Cardiac atrium fibroblast (primary cell): ENCODE measurements at places on chromosomes 6 and 20. TPM values are rescaled to one million over a fixed set of nuclear protein-coding genes. Genes with fewer than 3 reads are reported as not detected.

The PLG gene
- not detected in 2 replicates for total RNA-seq

The ANKRD6 gene
- total RNA-seq, result 6.2 and 7.9 TPM in 2 replicates

The C6orf163 gene
- total RNA-seq, result 0.16 and 0.18 TPM in 2 replicates

The WASF1 gene
- 15.2 and 37.9 TPM in 2 replicates for total RNA-seq

The NHLRC1 gene
- total RNA-seq, result 1.9 and 2.2 TPM in 2 replicates

The CAP2 gene
- 4.7 TPM in 2 replicates for total RNA-seq

The CDKAL1 gene
- 6.6 and 9.7 TPM in 2 replicates for total RNA-seq

The SLC24A3 gene
- 0.32 TPM in 1 of 2 replicates, not detected in the other for total RNA-seq

The ALDH5A1 gene
- 1.4 and 1.6 TPM in 2 replicates for total RNA-seq

The TMX4 gene
- total RNA-seq, result 22.9 and 24.0 TPM in 2 replicates

The TFEB gene
- 3.7 and 7.0 TPM in 2 replicates for total RNA-seq

The CDC25B gene
- total RNA-seq, result 48.6 and 48.8 TPM in 2 replicates

The KCNQ2 gene
- not detected in 2 replicates for total RNA-seq

The APOBEC2 gene
- not detected in 2 replicates for total RNA-seq

The ADA gene
- 15.6 and 22.0 TPM in 2 replicates for total RNA-seq

The ZNF831 gene
- total RNA-seq, result not detected in 2 replicates

The HTR1E gene
- total RNA-seq, result not detected in 2 replicates

The LBP gene
- 2.1 TPM in 1 of 2 replicates, not detected in the other for total RNA-seq

The TPMT gene
- 4.7 and 7.6 TPM in 2 replicates for total RNA-seq

The PTCHD4 gene
- total RNA-seq, result 0.16 and 0.36 TPM in 2 replicates
